ENCODE measurements at places on chromosomes 6 and 20. TPM values are rescaled to one million over a fixed set of nuclear protein-coding genes. Genes with fewer than 3 reads are reported as not detected.

- no peak for DNase-seq
These were observed 19.9 kb upstream of the NANP start for GRCh38 chr20:25643716-25644115.

GRCh38 chr20:58479726-58480440, 35.3 kb downstream of the APCDD1L start:
- no peak for DNase-seq

Gene NCOA7
- total RNA-seq = 80.8 TPM

DNA sequence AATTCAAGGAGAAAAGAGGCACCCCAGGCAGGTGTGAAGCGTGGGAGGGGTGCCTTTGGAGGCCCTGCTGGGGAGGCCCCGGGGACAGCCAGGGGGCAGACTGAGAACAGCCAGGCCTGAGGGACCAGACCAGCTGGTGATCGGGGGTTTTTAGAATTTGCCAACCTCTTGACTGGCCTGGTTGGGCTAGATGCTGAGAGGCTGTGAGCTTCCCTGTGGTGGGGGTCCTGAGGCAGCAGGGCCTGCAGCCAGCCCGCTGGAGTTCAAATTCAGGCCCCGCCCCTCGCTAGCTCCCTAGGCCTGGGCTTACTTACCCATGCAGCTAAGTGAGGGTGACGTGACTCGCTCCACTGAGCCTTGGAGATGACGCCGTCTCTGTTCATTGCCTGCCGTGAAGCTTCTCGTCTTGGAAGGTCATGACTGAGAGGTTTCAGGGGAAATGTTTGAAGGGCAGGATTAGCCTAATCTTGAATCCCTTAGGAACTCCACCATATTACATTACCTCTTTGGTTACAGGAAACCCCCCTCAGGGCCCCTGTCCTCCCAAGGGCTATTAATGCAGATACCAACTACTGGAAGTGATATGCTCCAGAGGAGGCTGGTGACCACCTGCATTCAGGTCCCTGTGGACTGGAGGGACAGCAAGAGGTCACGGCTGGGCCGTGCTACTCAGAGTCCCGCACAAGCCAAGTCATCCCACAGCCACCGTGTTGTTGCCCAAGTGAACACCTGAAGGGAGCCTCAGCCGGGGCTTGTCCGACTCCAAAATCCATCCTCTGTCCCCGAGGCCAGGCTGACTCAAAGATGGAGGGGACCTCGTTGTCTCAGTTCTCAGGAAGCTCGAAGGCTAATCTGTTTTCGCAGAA, 73.9 kb upstream of the DUSP22 start:
- peak; percentile 47 for DNase-seq

- no peak for DNase-seq
These were observed 1.9 kb downstream of the ACTL10 start for GRCh38 chr20:33668466-33669155.

GRCh38 chr6:16130437-16130891, 1.6 kb downstream of the MYLIP start:
- DNase-seq = no peak

DNA sequence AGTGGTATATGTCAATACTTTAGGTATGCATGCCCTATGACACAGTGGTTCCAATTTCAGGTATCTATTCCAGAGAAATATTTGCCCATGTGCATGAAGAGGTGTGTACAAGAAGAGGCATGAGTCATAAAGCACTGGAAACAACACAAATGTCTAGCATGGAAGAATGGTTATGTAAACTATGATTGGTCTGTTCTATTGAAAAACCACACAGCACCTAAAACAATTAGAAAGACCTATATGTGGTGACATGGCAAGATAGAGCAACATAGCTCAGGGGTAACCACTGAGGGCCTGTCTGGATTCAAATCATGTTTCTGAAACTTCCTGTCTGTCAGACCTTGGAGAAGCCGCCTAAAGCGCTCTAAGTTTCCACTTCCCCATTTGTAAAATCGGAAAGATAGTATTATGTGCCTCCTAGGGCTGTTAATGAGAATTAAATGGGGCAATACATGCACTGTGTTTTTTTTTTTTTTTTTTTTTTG, 76.0 kb upstream of the SHLD1 start:
- DNase-seq = no peak

Gene NRSN1
- not detected for total RNA-seq

Gene BMP7
- total RNA-seq = 1.2 TPM

GRCh38 chr6:2818593-2818992, 23.1 kb downstream of the SERPINB1 start:
- no peak for DNase-seq
